ENCODE measurements at places on chromosomes 13 and 19.
A peak's percentile ranks its signal among the peaks of the same experiment; 100 is the strongest.

- no peak for DNase-seq
Observed at GRCh38 chr13:27296496-27296895, 25.9 kb downstream of the RASL11A start.

DNA sequence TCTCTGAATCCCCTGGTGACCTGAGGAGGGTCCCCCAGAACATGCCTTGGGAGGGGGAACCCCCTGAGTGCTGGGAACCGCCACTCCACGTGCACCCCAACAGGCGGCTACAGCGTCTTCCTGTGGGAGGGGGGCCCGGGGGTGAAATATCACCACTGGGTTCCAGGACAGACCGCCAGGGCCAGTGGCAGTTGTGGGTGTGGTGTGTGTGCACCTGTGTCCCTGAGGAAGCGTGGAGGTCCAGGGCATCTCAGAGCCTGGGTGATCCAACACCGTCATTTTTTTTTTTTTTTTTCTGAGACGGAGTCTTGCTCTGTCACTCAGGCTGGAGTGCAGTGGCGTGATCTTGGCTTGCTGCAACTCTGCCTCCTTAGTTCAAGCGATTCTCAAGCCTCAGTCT lies 4.2 kb downstream of the ADGRE5 start:
- DNase-seq: peak; percentile 75

DNA sequence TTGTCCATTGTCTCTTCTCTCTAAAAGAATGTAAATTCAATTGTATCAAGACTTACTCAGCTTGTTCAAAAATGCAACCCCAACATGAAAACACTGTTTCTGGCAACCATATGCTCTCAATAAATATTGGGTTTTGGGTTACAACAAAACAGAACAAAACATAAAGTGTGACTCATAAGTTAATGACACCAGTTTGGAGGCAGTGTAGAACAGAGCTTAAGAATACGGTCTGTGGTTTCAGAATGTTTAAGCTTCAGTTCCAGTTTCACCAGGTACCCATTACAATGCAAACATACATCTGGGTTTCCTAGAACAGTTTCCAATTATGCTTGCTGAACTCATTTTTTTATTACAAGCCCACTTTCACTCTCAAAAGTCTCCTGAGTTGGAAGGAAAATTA lies 285.8 kb upstream of the PCDH9 start:
- DNase-seq: no peak

DNA sequence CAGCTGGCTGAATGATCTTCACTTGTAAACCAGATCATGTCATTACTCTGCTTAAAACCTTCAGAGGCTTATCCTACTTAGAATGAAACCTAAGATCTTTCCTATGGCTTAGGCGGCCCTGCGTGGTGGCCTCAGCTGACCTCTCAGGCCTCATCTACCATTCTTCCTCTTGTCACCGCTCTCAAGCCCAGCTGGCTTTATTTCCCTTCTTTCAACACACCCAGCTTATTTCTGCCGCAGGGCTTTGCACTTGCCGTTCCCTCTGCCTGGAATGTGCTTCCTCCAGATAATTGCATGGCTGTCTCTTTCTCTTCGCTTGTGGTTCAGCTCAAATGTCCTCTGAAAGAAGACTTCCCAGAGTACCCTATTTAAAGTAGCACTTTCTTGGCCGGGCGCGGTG lies 3.6 kb upstream of the ASF1B start:
- no peak for DNase-seq

DNA sequence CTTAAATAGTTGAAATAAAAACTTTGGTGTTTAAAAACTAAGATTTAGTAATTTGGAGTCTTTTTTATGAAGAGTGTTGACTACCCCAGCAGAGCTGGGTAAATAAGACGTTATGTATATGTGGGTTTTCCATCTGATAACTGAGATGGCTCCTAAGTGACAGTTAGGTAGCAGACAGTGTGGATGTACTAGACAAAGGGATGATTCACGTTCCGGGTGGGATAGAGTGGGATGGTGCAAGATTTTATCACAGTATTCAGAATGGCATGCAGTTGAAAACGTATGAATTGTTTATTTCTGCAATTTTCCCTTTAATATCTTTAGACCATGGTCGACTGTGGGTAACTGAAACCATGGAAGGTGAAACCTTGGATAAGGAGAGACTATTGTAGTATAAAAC lies 50.4 kb downstream of the NAA16 start:
- DNase-seq: no peak

DNA sequence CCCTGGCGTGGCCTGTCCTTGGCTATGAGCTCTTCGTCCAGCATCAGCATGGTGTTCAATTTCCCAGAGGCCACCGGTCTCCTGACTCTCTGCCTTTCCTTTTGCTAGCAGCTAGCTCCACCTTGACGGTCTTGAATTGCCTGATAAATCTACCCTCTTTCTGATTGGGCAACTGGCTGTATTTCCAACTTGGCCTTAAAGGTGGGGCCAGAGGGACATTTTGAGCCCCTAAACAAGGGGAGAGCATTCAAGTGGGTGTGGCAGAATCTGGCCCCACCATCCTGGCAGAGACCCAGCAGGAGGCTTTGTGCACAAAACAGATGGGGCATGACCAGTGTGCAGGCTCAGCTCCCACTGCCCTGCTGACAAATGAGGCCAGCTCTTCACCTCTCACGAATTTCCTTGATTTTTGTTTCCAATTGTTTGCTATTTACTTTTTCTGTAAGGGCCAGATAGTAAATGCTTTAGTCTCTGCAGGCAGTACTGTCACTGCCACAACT lies 148.9 kb upstream of the VSTM2B start:
- DNase-seq: peak; percentile 13

- DNase-seq: no peak
Observed at GRCh38 chr13:98664924-98665637, 87.4 kb downstream of the SLC15A1 start.

- no peak for DNase-seq
Observed at GRCh38 chr19:38838986-38839761, 7.6 kb upstream of the ECH1 start.

- no peak for DNase-seq
Observed at GRCh38 chr13:23622985-23623384, 52.8 kb downstream of the TNFRSF19 start.

GRCh38 chr19:46859637-46860124 lies 1.1 kb upstream of the ARHGAP35 start:
- DNase-seq: no peak

DNA sequence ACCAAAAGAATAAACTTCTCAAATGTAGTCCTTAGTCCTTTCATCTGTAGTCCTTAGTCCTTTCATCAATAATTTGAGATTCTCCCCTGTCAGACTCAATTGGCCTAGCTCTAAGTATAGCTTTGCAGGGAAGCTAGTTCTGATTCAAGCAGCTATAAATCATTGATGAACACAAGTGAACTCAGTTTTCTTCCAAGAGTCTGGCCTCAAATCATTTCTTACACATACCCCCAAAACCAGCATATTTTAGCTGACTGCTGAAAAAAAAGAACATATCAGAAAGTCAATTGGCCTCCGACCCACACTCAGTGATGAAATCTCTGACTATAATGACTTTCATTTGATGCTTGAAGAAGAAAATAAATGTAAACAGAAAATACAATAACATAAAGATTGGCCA lies 64.9 kb downstream of the TNFSF11 start:
- DNase-seq: no peak

GRCh38 chr13:93480553-93481106 lies 254.0 kb downstream of the GPC6 start:
- no peak for DNase-seq

GRCh38 chr19:55474269-55475265 lies 1.9 kb upstream of the ZNF628 start:
- no peak for DNase-seq

DNA sequence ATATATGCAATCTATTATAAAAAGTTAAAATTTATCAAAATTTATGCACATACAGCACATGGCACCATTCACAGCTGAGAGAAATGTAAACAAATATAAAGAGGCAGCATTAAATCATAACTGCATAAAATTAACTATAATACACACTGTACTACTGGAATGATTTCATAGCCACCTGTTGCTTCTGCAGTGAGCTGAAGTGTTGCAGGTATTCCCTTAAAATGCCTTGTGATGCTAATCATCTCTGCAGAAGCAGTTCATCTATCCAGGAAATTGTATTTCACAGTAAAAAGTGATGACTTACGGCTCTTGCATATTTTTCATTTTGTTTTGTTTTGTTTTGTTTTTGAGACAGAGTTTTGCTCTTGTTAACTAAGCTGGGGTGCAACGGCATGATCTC lies 82.1 kb downstream of the STOML3 start:
- DNase-seq: no peak

DNA sequence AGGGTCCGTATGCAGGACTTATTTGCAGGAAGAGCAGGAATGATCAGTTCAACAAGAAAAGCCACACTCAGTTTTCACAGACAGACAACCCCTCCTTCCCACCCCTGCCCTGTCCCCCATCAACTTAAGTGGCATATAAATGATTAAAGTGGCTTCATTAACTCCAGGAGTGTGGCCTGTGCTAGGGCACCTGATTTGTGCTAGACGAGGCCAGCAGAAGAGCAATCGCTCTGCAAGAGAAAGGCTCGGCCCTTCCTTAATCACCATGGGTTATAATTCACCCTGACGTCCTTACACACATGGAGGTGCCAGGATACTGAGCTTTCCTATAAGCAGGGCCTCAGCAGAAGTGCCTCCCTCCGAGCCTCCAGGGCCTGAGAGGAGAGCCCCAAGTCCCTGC lies 14.6 kb downstream of the C19orf12 start:
- DNase-seq: no peak

DNA sequence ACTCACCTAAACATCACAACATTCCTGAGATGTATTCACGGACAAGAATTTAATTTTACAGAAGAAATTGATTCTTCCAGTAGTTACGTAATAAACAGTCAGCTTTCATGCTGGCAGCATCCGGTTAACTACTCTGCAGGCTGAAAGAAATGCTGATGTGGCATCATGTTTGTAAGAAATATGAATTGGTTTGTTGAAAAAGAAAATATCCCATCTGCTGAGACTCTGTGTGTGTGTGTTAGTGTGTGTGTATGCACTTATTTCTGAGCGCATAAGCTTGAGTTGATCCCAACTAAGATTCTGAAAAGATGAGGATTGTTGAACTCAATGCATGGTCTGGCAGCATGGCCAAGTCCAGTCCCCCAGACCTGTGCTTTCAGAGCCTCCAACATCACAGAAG lies 74.3 kb upstream of the FAM216B start:
- no peak for DNase-seq

- no peak for DNase-seq
Observed at GRCh38 chr13:84812789-84813188, 930.5 kb upstream of the SLITRK1 start.

DNA sequence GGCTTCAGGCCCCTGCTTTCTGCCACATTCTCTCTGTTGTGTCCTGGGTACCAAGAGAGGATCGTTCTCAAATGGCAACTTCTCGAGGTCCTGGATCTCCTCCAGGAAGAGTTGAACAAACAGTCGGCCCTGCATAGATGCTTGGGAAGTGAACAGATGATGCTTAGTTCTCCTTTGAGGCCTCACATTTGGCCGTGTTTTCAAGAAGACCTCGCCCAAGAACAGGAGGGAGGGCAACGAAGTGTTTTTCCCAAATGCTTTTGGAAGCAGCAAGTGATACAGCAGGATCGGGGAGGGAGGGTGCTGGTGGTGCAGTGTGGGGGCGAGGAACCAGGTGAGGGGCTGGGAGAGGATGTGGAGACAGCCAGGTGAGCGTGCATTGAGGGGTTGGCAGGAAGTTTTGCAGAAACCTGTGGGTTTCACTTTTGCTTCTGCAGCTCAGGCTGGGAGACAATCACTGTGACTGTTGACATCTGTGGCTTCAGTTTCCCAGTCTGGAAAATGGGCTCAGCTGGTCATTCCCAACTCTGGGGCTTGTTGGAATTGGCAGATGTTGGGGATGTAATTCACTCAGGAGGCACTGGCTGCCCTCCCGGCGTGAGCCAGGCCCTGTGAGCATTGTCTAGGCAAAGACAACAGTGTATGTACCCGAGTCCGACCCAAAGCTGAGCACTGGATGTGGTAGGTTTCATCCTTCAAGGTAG lies 21.6 kb downstream of the MAST3 start:
- peak; percentile 83 for DNase-seq

- no peak for DNase-seq
Observed at GRCh38 chr19:33197591-33198000, 3.5 kb downstream of the LRP3 start.

GRCh38 chr13:61664801-61665705 lies 249.4 kb upstream of the PCDH20 start:
- no peak for DNase-seq

DNA sequence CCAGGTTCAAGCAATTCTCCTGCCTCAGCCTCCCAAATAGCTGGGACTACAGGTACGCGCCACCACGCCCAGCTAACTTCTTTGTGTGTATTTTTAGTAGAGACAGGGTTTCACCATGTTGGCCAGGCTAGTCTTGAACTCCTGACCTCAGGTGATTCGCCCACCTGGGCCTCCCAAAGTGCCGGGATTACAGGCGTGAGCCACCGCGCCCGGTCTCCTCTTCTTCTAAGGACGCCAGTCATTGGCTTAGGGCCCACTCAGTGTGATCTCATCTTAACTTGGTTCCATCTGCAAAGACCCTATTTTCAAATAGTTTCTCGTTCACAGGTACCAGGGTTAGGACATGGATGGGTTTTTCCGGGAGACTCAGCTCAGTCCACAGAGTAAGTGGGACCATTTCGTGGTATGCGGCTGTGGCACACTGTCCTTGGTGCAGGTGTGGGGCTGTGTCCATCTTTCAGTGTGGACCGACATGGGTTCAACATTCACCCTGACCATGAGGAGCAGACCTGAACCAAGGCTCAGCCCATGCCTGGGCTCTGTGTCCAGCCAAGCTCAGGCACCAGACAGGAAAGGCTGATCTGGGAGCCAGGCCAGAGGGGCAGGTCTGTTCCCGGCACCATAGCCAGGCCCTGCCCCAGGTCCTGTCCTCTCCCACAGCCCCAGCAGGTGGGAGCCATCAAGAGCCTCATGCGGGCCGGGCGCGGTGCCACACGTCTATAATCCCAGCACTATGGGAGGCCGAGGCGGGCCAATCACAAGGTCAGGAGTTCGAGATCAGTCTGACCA lies 2.8 kb upstream of the MKNK2 start:
- no peak for DNase-seq

DNA sequence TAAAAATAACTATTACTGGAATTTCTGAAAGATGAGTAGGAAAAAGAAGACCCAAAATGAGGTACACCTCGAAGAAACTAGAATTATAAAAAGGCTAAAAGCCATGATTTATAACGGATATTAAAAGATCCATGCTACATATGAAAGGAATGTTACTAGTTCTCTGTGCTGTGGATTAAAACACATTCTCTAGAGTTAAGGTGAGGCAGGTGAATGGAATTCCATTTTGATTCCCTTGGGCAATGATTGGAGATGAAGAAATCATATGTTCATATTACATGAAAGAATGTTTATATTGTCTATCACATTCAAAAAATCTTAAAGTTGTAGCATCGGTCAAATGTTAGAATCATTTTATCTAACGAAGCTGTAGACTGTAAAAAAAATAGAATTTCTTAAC lies 783.7 kb downstream of the PCDH9 start:
- no peak for DNase-seq

GRCh38 chr13:65595916-65596315 lies 1634.2 kb downstream of the PCDH9 start:
- no peak for DNase-seq

- DNase-seq: no peak
Observed at GRCh38 chr13:28337166-28338005, 157.5 kb downstream of the FLT1 start.

- DNase-seq: no peak
Observed at GRCh38 chr19:19651076-19651475, 7.6 kb upstream of the GMIP start.
